ENCODE measurements at places on chromosomes 7 and 10. TPM values are rescaled to one million over a fixed set of nuclear protein-coding genes. Genes with fewer than 3 reads are reported as not detected.

ARMC10 gene
- total RNA-seq: 37.0 TPM

GRCh38 chr7:46178661-46179060 lies 257.6 kb upstream of the IGFBP3 start:
- DNase-seq: no peak

GRCh38 chr10:99761365-99761764 lies 21.1 kb upstream of the ABCC2 start:
- DNase-seq: no peak

DNA sequence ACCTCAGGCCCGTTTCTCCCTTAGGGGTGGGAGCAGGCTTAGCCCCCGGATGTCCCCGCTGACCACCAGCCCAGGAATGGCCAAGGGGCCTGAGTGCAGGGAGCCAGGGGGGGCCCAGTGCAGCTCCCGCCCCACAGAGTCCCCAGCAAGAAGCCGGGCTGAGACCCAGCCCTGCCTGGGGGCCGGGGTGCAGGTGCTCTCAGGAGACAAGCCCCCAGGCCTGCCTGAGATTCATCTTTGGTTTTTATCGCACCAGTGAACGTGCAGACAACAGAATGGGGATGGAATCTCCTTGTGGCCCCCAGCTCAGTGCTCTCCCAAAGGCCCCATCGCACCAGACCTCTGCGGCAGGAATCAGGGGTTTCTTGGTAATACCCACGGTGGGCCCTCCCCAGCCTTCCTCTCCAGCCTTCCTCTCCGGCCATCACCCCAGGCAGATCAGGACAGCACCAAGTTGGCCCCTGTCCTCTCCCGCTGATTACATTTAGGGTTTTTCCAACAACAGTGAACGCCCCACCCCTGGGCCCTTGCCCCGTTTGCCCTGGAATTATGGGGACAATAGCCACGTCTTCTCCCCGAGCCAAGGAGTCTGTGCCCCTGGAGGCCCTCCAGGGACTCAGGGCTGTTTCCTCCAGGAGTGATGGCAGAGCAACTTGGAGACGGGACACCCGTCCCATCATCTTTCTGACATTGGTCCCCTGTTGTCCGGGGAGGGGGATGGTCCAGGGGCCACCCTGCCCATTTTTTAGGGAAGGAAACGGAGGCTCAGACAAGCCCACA lies 22.4 kb downstream of the ADAP1 start:
- no peak for DNase-seq

GRCh38 chr7:27899601-27900000 lies 159.6 kb downstream of the TAX1BP1 start:
- DNase-seq: no peak

- no peak for DNase-seq
Observed at GRCh38 chr7:132141109-132141508, 435.2 kb downstream of the PLXNA4 start.

DNA sequence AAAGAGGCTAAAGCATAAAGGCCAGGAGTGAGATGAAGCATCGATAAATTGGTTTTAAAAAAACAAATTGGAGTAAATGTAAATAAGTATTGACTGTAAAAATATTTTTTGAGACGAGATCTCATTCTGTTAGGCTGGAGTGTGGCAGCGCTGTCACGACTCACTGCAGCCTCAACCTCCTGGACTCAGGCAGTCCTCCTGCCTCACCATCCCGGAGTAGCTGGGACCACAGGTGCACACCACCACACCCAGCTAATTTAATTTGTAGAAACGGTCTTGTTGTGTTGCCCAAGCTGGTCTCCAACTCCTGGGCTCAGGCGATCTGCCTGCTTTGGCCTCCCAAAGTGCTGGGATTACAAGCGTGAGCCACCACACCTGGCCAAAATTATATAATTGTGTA lies 17.8 kb downstream of the HNRNPA2B1 start:
- no peak for DNase-seq

All from neural crest cell (in vitro differentiated cells).